ENCODE measurements at places on chromosomes 6 and 20.

DNA sequence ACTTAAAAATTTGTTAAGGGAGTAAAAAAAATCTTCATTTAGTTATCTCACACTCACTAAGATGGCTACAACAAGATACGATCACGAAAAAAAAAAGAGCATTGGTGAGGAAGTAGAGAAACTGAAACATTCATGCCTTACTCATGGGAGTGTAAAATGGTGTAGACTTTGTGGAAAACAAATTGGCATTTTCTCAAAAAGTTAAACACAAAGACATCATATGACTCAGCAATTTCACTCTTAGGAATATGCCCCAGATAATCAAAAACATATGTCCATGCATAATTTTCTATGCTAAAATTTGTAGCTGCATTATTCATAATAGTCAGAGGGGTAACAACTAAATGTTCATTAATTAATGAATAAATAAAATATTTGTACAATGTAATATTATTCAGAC lies 120.9 kb upstream of the IRAK1BP1 start:
- DNase-seq = no peak

DNA sequence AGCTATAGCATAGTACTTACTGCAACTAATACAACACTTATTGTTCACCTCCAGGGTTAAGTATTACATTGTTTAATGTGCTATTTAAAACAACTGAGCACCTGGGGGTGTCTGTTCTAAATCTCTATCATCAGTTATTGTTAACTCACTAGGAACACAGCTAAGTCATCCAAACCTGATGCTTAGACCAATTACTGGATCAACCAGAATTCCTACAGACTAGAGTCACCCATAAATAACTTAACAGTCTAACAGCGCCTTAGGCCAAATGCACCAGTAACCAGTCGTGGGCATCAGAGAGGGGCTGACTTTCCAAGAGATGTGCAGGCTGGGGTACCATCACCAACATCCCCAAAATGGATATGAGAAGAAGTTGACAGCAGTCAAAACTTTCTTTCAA lies 110.7 kb downstream of the ADTRP start:
- DNase-seq = no peak

GRCh38 chr6:115717472-115717871 lies 343.2 kb downstream of the FRK start:
- no peak for DNase-seq

GRCh38 chr20:6489361-6490171 lies 277.9 kb upstream of the BMP2 start:
- no peak for DNase-seq

GRCh38 chr20:36975099-36975818 lies 23.8 kb upstream of the SAMHD1 start:
- peak; percentile 36 for DNase-seq
